ENCODE measurements at places on chromosomes 5 and 9.

GRCh38 chr5:138649316-138649720 is 74.1 kb upstream of the HSPA9 start:
- no peak for DNase-seq

DNA sequence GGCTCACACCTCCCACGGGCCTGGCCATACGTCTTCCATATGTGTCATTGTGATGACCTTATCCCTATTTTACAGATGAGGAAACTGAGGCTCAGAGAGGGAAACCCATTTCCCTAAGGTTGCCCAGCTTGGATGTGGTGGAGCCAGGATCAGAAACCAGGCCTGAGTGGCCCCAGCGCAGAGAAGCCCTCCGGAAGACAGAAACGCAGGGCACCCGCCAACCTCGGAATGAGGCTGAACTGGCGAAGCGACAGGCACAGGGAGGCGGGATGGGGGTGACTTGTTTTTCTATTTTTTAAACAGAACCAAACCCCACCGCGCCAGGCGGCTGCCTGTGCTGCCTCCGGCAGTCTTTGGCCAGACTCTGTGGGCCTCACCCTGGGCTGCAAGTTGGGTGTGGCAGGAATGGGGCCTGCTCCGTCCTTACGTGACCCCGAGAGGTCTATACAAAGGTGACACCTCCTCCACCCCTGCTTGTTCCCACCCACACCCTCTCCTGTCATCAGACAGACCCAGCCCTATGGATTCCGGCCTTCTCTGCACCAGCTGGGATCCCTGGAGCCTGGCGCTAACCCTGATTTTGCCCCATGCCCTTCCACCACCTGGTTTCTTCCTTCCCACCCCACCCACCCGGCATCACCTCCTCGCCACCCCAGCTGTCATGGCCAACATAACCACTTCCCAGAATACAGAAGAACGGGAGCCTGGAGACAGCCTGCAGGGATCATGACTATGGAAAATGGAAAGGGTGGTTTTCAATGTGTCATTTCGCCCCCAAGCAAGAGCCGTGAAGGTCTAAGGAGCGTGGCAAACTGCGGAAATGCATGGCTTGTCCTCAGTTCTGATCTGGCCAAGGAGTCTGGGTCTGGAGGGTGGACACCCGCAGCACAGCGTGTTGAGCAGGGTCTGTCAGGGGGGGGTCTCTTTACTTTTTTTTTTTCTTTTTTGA is 23.6 kb downstream of the PLPP7 start:
- DNase-seq, result no peak

GRCh38 chr5:115600766-115601165 is 1.5 kb downstream of the TICAM2 start:
- no peak for DNase-seq

- no peak for DNase-seq
These were observed 1.4 kb upstream of the HSDL2 start for GRCh38 chr9:112378328-112379176.
